ENCODE measurements at places on chromosomes 7 and 10. TPM values are rescaled to one million over a fixed set of nuclear protein-coding genes. Genes with fewer than 3 reads are reported as not detected.
A peak's percentile ranks its signal among the peaks of the same experiment; 100 is the strongest.

GRCh38 chr7:99102809-99103690 lies 40.9 kb downstream of the SMURF1 start:
- DNase-seq: peak; percentile 70

DNA sequence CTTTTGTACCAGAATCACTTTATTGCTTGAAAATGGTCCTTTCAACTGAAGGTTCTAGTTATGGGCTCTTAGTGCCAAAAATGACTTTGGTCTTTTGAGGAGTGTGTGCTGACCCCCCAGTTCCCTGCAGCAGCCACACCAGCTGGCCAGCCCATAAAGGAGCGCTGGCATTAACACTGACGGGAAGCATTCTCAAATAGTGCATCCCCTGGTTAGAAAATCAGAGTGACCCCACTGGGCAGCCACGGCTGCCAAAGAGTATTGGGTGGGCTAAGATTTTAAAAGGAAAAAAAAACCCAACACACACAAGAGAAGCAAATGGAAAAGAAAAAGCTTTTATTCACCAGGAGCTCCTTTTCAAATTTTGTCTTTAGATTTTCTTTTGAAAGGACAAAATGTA lies 199.8 kb downstream of the CELF2 start:
- no peak for DNase-seq

Gene ARL3
- 10.4 TPM for total RNA-seq

Gene ANKRD22
- 0.33 TPM for total RNA-seq

DNA sequence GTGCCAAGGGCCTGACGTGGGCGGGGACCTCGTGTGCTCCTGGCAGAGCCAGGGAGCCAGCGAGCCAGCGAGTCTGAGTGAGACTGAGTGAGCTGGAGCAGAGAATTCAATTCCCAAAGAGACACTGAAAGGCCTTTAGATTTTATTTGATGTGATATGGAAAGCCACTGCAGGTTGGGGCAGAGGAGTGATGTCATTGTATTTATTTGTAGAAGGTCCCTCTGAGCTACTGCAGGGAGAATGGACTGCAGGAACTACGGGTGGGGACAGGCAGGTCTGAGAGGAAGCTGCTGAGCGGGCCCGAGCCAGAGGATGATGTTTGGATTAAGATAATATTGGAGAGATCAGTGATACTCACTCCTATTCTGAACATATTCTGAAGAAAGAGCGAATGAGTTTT lies 445.8 kb upstream of the ANKRD30A start:
- DNase-seq: no peak

- DNase-seq: no peak
These were observed 217.1 kb upstream of the FRMD4A start for GRCh38 chr10:14547816-14548215.

GRCh38 chr10:73509695-73510094 lies 13.9 kb upstream of the PPP3CB start:
- DNase-seq: no peak

Gene NODAL
- not detected for total RNA-seq

DNA sequence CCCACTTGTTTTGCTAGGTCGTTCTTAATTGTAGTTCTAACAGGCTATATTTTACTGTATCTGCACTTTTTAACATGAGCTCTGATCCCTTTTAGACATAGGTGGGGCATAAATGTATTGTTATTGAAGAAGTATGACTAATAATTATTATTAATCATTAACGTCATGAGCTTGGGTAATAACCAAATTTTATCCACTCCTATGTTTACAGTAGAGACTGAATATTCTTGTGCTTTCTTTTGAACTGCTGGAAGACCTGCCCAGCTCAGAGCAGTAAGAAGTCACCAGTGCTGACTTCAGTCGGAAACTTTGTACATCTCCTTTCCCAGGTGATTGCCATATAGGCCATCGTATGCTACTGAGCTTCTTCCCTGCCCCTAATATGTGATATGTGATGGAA lies 18.7 kb downstream of the PKD2L1 start:
- DNase-seq: no peak

DNA sequence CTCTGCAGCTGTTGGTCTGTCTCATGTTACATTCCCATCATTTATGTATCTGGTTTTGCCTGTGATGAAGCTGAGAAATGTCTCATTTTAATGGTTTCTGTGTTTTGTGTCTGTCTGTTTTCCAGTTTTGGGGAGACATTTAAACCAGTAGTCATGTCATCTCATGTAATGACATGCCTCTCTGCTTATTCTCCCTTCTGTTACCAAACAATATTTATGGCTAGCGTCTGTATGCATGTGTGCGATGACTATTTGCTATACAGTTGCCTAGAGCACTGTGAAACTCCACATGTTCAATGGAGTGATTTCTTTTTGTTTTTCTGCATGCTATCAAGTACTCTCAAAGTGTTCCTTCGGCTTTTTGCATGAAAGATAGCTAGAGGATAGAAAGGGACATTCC lies 132.0 kb downstream of the ST7 start:
- no peak for DNase-seq

DNA sequence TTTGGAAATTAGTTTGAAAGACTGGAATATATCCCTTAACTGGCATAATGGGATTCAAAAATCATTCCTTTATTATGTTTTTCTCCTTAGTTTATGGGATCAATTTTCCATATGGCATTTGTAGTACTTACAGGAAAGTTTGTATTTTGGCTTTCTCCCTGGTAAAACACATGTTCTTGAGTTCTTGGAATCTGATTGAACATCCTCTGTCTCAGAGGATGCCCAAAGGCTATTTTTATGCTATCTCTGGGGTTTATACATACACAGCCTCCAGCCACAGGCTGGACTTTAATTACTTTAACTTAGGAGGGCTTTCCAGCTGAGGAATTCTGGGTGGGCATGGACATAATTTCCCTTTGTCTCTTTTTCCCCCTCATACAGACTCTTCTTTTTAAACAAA lies 236.4 kb downstream of the HGF start:
- DNase-seq: peak; percentile 5

DNA sequence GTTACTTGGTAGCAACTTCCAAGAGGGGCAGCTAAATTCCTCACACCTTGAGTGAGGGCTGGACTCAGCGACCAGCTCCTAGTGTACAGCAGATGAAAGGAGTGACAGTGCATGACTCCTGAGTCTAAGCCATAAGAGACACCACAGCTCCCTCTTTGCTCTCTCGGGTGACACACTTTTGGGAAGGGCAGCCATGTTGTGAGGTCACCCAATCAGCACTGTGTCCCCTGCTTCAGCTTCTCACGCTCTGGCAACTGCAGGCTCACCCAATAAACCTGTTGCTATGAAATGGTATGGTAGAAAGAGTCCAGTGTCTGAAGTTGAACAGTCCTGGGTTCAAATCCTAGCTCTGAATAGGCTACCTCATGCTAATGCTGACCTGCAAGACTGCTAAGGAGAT lies 20.9 kb downstream of the TMEM130 start:
- DNase-seq: no peak

Measured in fibroblast of the aortic adventitia (primary cell).